ENCODE measurements at places on chromosomes 11 and 22. TPM values are rescaled to one million over a fixed set of nuclear protein-coding genes. Genes with fewer than 3 reads are reported as not detected.

The GRM5 gene
- not detected for total RNA-seq

The OR8K3 gene
- not detected for total RNA-seq

The KCNJ1 gene
- total RNA-seq = not detected

The C11orf65 gene
- total RNA-seq = not detected

The OR4C11 gene
- not detected for total RNA-seq

The TTC17 gene
- total RNA-seq = 94.7 TPM

The OR51F2 gene
- not detected for total RNA-seq

Data from uterus (tissue), 4 donors.